Sciatic nerve (tissue), 2 donors: ENCODE measurements at places on chromosomes 4 and X. TPM values are rescaled to one million over a fixed set of nuclear protein-coding genes. Genes with fewer than 3 reads are reported as not detected.

Gene MAGEA10
- total RNA-seq = not detected

Gene REELD1
- 0.62 TPM for total RNA-seq

Gene TBC1D8B
- 12.2 TPM for total RNA-seq

Gene PDLIM3
- 9.8 TPM for total RNA-seq

Gene SPARCL1
- 441 TPM for total RNA-seq

Gene EGFL6
- total RNA-seq = 1.6 TPM

Gene MND1
- total RNA-seq = not detected

Gene HERC3
- 46.5 TPM for total RNA-seq

Gene HS3ST1
- 3.2 TPM for total RNA-seq

Gene SPINK2
- not detected for total RNA-seq

Gene TEX13B
- not detected for total RNA-seq

DNA sequence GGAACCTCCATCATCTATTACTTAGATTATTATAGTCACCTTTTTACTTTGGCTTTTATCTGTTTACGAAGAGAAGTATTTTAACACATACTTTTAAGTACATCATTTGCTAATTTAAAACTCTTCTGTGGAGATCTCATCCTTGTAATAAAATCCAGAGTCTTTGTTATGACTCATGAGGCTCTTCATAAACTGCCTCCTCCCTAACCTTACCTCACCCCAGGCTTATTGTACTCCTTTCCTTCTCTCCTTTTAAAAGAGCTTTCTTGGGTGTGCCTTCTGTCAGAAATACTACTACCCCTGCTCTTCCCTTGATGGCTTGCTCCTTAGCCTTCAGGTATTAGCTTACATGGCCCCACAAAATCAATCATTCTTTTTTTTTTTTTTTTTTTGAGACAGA is 6.6 kb downstream of the ARL9 start:
- DNase-seq = no peak

DNA sequence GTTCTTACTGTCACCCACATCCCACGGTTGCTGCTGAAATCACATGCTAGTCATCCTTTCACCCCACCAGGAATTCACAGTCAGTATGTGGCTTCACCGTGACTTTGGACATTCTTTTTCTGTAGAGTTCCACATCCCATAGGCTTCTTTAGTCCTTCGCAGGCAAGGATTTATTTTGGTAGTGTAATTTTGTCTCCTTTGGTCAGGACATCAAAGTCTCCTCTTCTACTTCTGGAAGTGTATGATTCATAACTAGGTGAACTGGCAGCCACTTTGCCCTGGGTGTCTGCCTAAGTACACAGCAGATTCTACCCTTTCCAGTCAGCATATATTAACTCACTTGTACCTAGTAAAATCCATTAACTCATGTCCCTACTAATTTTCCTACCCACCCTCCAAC is 38.3 kb upstream of the MMAA start:
- no peak for DNase-seq

DNA sequence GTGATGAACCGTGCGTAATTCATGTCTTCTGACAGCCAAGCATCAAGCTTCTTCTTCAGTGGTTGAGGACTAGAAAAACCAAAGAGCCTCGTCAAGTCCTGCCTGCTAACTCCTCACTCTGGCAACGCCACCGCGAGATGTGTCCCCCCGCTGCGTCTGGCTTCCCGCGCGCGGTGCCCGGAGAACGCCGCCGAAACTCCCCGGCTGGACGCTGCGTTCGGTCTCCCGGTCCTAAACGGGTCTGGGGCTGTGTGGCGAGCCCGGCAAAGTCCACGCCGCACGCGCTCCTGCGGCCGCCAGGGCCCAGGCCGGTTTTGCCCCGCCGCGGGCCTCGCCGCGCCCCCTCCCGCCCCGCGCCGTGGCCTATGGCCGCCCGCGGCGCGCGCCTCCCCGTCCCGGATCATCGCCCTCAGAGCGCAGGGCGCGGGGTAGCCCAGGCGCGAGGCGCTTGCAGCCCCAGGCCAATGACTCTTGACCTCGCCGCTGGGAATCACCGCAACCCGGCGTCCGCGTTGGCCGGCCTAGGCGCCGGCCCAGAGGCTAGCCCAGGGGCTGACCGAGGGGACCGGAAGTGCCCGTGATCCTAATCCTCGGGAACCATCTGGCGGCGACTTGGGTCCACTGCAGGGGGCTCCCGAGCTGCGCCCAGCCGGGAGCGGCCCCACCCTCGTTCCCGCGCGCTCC is at the start of gene AADAT:
Gene AADAT, minus strand, starts transcription at position 289 of the 684 bp plus-strand sequence. Its CDS starts 266 bp downstream, at position 23.
- peak; percentile 89 for DNase-seq

DNA sequence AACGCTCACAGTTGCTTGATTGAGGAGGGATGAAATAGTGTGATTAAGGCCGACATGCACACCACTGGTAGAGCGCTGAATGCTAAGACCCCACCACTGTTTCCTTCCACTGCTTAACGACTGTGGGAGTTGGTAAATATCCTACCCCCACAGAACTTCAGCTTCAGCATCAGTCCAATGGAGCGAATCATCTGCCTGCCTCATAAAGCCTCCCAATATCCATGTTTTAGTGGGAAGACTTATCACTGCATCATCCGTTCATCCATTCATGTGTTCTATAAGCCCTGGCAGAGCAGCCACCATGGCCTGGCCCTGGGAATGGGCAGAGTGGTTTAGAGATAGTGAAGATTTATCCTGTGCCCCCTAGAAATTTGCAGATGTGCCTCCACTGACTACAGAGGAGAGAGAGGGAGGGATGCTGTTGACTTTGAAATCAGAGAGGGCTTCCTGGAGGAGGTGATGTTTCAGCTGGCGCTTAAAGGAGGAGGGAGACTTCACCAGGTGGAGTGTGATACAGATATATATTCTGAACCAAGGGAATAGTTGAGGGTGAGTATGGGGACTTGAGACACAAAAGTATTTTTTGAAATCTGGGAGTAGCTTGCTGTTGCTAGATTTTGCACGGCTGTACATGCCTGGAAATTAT is 71.9 kb upstream of the STX18 start:
- no peak for DNase-seq

GRCh38 chr4:139704915-139705485 is 39.4 kb downstream of the MGST2 start:
- no peak for DNase-seq

DNA sequence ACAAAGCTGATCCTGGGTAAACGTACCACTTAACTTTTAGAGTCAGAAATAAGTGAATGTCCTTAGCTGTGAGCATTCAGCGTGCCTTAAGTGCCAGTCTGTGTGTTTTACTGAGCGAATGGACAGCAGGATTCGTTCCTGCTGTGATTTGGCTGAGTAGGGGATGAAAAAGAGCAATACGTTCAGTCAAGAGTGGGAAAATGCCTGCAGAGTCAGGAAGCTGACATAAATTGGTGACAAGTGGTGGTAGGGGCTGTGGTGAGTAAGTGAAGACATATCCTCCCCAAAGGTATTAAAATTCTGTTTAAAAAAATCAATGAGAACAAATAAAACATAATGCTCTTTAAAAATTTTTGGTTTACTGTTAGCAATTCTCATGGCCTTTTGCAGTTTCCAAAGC is 56.6 kb upstream of the TNIP3 start:
- no peak for DNase-seq

GRCh38 chrX:96909291-96909690 is 25.6 kb downstream of the RPA4 start:
- no peak for DNase-seq

- no peak for DNase-seq
Observed at GRCh38 chr4:40380647-40381046, 45.5 kb downstream of the CHRNA9 start.

DNA sequence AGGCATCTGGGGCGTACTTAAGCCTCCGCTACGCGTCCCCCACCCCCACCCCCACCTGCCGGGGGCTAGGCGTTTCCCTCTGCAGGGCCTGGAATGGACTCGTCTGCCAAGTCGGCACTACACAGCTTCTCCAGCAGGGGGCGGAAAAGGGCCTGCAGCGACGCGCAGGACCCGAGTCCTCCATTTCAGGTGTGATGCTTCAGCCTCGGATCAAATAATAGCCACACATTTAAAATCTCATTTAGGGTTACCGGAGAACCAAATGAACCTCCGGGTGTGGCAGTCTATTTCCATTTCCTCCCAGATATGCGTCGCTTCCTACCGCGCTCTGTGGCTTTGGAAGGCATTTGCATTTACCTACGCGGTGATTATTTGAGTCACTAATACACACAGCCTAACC is 2.9 kb downstream of the PAK3 start:
- peak; percentile 69 for DNase-seq

DNA sequence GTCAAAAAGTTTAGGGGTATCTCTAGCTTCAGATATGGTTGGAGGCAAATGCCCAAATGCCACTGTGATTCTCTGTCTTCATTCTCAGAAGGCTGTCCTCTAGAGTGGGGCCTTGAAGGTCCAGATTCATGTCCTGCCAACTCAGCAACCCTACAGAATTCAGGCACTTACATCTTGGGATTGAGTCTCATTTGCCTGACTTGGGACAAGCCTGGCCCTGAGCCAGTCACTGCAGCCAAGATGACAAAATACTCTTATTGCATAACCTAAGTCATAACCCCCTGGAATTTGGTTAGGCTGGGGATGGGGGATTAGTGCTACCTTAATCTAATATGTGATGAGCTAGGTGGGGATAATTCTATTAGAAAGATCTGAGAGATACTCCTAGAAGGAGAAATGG is 100.5 kb downstream of the AREG start:
- no peak for DNase-seq

GRCh38 chr4:47032405-47033106 is 1.2 kb downstream of the GABRB1 start:
- DNase-seq = peak; percentile 59

GRCh38 chr4:184937745-184938144 is 80.5 kb upstream of the HELT start:
- DNase-seq = no peak

- peak; percentile 35 for DNase-seq
Observed at GRCh38 chrX:56795309-56795868, 66.3 kb downstream of the NBDY start.

DNA sequence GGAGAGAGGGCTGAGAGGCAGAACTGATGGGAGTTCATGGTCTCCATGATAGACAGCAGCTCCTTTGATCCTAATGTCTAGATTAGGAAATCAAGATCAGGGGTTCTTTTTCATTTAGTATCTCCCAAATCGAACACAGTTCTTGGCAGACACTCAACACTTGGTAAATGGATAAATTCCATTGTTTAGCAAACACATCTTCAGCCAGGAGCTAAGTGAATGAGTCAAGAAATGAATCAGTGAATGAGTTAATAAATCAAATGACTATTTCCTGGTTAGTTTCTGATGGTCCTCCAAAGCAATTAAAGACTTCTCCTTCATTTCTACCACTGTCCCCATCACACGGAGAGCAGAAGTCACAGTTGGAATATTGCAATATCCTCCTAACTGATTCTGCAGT is 120.0 kb upstream of the SHISA3 start:
- DNase-seq = no peak

- DNase-seq = no peak
Observed at GRCh38 chrX:4935846-4936245, 1222.4 kb upstream of the PRKX start.

DNA sequence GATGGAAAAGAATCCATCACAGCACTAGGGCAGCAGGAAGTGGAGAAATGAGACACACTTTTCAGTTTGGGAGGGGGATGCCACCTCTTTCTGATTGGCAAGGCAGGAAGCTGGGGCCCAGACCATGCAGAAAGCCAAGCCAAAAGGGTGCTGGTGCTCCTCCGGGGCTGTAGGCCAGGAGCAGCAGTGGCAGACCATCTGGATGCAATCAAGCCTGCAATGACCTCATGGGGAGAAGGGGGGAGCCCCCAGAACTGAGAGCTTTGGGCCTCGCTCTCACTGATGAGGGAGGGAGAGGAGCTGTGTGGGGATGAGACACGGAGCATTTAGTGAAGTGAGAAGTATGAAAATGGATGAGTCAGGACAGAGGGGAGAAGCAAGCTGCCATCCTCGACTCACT is 141.3 kb upstream of the NALF2 start:
- peak; percentile 68 for DNase-seq

- DNase-seq = no peak
Observed at GRCh38 chrX:29110041-29110440, 522.8 kb downstream of the IL1RAPL1 start.

DNA sequence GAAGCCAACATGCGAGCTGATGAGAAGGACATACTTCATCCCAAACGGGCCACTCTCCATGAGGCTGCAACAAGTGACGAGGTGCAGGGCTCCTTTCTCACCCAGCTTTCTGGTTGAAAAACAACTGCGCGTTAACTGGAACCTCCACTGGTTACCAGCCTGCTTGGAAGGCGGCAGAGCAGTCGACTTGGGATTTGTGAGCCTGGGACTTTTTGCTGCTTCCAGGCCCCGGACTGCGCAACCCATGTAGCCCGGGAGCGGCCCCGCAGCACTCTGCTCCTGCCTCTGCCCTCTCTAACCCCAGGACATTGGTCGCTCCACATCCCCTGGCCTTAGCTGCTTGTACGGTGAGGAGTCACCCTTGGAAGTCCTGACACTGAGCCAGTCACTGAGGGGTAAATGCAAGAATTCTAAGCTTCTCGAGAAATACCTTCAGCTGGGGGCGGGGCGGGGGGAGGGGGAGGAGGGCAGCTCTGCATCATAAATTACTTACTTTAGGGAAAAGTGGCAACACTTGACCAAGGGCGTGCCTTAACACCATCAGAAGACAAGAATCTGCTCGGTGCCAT is 72.7 kb downstream of the MTMR1 start:
- DNase-seq = no peak

DNA sequence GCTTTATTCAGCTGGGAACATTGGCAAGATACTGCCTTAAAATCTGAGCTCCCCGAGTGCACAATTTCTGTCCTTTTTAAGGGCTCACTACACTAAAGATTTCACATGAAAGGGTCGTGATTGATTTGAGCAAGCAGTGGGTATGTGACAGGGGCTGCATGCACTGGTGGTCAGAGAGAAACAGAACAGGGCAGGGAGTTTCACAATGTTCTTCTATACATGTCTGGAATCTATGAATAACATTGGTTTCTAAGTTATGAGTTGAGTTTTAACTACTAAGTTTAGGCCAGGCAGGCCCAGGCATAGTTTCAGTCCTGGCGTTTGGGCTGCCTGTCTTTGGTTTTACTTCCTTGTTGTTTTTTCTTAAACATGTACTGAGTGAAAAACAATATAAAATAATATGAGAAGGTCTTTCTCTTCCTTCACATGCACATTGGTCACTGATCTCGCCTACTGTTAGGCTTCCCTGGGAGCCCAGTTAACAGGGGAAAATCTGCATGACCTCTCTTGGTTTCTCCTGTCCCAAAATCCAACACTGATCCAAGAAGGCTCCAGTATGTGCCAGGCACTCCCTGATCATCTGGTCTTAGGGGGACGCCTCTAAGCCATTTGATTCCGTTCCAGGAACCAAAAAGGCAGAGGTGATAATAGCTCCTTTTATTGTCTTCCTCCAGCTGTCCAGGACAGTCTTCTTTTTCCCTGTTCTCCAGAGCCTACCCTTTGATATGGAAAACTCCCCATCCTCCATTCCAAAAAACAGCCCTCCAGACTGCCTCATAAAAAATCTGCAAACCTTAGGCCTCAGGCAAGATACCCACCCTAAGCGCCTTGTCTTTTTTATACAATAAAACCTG is at the start of gene UGT2B17:
Gene UGT2B17, minus strand, starts transcription at position 51 of the 854 bp plus-strand sequence. CDS start 7,838 bp downstream, outside the sequence.
- DNase-seq = no peak

DNA sequence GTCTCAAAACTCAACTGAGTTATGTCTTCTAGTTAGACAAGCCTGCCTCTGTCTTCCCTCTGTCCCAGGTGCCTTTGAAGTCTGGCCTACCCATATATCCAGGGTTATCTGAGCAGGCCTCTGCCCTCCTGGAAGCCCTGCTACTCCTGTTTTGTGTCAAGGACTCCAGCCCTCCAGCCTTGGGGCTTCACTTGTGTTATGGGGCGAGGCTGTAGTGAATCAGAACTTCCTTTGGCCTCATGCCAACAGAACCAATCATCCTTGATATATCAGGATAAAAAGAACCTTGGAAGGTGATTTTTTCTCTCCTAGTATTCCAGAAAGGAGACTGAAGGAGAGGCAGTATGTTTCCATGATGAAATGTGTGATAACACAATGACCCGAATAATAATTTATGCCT is 8.9 kb upstream of the ADGRG4 start:
- no peak for DNase-seq

- peak; percentile 77 for DNase-seq
Observed at GRCh38 chr4:80206521-80207171, 9.3 kb downstream of the PRDM8 start.
